Anterior cingulate cortex (tissue), 58 donors: ENCODE measurements at places on chromosomes 3 and 15.
A peak's percentile ranks its signal among the peaks of the same experiment; 100 is the strongest.

GRCh38 chr3:23519314-23520208 lies 286.2 kb upstream of the UBE2E1 start:
- DNase-seq, result no peak

DNA sequence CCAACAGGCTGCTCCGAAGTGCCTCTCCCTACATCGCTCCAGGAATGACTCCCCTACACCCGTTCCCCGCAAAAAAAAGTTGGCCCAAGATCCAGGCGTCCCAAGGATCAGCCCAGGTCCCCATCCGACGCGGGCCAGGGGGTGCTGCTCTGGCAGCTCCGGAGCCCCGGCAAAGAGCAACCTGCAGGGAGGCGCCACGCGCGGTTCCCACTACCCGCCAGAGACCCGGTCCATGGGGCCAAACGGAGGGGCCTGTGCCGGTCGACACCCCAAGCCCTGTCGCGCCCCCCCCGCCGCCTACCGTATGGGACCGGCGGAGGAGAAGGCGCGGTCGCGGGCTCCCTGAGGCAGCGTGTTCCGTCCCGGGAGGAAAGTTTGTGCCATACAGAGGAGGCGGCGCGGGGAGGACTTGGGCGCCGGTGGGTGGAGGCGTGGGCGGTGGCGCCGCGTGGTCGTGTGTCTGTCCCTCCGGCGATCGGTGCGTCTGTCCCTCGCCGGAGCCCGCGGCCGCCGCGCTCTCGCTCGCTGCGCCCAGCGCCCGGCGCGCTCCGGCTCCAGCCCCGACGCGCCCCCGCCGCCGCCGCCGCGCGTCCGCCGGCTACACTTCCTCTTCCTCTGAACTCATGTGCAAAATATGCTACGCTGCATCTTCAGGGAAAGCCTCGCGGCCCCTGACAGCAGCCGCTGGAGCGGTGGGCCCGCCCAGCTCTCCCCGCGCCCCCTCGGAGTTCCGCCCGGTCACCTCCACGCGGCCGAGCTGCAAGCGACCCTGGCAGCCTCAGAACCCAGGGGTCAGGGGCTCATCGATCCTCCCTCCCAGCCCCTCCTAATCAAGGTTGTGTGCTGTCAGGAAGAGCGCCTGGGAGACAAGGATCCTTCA lies at the start of gene RFTN1:
RFTN1 (minus strand) TSS at position 559 of the 880 bp plus-strand sequence. CDS start 19,830 bp downstream, outside the sequence.
- DNase-seq, result no peak

GRCh38 chr3:138366006-138366759 lies 17.8 kb downstream of the MRAS start:
- no peak for DNase-seq

- no peak for DNase-seq
These were observed 12.4 kb downstream of the QRICH1 start for GRCh38 chr3:49081429-49081828.

DNA sequence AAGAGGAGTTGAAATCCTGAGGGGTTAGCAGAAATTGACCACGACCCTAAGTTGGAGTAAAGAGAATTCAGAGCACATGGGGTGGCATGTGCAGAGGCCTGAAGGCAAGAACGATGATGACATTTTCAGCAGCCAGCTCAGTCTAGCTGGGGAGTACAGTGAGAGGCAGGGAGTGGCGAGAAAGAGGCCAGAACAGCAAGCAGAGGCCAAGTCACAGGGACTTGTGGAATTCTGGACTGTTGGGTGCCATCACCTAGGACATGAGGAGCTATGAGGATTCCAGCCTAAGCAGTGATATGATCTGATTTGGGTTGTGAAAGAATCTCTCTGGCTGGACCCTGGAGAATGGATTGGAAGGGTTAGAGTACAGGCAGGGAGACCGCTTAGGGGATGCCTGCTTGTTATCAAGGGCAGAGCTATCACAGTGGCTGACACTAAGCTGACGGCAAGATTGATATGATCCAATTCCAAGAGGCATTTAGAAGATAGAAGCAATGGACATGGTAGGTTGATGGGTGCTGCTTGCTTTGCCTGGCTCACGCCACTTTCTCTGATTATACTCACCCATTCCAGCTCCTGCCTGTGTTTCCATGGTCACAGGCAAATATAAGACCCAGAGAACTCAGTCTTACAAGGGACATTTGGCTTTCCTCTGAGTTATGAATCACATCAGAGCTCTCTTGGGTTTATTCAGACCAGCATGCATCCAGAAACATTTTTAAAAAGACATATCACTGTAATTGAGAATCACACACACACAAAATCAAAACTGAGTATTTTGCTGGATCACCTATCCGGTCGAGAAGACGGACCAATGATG lies 66.4 kb downstream of the LRTM1 start:
- no peak for DNase-seq

- no peak for DNase-seq
These were observed 1.1 kb upstream of the SETD5 start for GRCh38 chr3:9396301-9396631.

- DNase-seq, result no peak
These were observed 91.6 kb downstream of the PLD1 start for GRCh38 chr3:171718493-171719185.

DNA sequence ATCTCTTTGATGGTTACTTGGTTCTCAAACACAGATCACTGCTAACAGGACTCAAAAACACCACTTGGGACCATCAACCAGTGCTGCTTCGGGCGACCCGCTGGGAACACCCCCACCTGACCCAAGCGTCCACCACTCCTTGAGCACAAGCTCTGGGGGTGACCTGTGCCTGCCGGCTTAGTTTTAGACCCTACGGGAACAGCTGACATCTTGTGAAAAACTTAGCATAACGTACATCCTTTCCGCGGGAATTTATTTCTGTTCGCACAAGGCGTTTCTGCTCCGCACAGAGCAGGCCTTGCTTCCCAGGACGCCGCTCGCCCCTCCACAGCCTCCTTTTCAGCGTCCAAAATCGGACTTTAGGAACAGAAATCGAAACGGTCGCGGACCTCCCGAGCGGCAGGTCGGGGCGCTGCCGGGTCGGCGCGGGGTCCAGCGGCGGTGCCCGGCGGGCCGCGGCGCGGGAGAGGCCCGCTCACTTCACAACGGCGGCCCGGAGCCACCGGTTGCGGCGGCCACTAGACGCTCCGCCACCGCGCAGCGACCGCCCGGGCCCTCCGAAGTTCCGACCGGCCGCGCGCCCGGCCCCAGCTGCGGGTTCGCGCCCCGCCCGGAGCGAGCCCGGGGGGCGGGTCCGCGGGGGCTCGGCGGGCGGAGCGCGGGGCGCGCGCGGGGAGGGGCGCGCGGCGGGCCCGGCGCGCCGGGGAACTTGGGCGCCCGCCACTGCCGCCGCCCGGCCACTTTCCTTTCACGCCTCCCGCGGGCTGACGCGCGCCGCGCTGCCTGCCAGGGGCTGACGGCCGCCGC lies 959 bp downstream of the SFMBT1 start:
- peak; percentile 44 for DNase-seq

DNA sequence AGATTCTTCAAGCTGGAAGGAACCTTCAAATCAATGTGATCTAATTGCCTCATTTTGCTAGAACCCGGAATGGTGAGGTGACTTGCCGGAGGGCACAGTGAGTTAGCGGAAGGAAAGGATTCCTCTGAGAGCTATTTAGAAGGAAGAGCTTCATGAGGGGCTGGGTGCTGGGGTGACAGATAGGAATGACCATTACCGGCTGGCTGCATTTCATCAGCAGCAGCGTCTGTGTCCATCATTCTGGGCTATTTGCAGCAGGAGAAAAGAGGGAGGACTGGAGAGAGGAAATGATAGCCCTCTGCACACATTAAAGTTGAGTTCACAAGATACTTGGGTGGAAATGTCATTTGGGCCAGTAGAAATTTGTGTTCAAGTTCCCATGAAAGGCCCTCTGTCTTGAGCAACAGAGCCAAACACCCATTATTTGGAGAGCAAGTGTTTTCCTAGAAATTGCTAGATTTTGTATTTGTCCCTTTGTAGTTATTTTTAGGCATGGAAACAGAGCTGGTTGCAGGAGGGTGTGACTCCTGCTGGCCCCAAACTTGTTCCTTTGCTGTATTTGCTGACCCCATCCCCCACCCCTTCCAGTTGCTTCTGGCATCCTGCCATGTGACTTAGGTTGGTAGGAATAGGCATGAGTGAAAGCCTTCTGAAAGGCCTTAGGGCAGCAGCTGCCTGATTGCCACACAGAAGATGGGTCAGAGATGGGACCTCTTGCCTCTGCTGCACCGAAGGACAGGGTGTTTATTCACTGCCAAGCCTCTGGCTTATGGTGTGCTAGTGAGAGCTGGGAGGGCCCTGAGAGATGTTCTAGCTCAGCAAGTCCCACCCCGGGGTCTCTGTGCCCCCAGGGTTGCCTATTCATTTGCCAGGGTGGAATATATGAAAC lies 87.5 kb upstream of the PLXNA1 start:
- no peak for DNase-seq

DNA sequence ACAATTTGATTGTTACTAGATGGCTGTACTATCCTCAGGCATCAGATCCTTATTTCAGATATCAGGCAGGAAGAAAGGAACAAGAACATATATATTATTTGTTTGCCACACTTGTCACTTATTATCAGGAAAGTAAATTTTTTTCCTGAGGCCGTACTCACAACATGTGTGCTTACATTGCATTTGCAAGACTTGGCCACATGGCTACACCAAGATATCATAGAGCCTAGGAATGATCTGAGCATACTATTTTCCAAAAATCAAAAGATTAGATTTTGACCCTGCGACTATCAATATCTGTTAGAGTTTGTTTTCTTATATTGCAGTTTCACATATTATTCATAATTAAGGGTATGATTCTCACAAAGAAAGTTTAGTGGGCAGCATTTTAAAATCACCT lies 426.2 kb upstream of the BCHE start:
- DNase-seq, result no peak

DNA sequence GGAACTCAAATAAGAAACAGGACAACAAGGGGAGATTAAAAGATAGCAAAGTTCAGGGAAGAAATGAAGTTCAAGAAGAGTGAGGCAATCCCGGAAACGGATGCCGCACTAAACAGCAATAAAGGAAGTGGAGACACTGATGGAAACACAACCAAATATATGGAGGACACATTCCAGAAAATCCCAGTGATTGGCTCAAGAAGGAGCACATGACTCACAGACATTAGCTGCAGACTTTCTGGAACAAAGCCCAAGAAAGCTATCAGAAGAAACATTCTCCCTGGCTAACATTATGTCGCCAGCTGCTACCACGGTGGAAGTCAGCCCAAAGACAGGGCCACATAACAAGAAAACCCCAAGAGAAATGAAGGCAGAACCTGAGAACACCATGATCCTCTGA lies 18.1 kb upstream of the VGLL4 start:
- no peak for DNase-seq

- DNase-seq, result no peak
These were observed 292.7 kb upstream of the PROK2 start for GRCh38 chr3:72077473-72078259.

GRCh38 chr3:29936766-29937165 lies 655.9 kb downstream of the RBMS3 start:
- DNase-seq, result no peak

DNA sequence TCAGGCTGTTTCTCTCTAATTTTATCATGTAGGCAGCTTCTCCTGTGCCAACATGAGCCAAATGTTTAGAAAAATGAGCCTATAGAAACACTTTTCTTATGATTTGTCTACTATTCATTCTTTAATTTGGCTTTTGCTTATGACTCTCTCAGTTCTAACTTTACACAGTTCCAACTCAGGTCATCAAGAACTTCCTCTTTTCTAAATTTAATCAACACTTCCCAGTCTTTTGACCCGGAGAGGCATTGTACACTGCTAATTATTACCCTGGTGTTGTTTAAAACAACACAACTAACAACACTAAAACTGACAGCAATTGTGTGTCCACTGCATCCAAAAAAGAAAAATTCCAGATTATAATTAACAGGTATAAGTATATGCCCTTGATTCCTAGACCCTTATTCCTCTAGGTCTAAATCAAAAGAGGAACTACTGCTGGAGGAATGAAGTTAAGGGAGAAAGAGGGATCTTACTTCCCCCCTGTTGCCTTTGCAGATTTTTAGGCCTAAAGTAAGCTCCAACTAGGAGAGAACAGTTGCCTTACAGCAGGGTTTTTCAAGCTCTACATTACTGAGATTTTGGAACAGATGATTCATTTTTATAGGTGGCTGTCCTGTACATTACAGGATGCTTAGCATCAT lies 332.2 kb upstream of the GOLIM4 start:
- DNase-seq, result no peak

GRCh38 chr3:171001957-171002694 lies 24.4 kb downstream of the SLC2A2 start:
- no peak for DNase-seq

GRCh38 chr15:38307861-38308641 lies 55.4 kb downstream of the SPRED1 start:
- no peak for DNase-seq

GRCh38 chr15:85642693-85643066 lies 152.0 kb downstream of the KLHL25 start:
- DNase-seq, result no peak

DNA sequence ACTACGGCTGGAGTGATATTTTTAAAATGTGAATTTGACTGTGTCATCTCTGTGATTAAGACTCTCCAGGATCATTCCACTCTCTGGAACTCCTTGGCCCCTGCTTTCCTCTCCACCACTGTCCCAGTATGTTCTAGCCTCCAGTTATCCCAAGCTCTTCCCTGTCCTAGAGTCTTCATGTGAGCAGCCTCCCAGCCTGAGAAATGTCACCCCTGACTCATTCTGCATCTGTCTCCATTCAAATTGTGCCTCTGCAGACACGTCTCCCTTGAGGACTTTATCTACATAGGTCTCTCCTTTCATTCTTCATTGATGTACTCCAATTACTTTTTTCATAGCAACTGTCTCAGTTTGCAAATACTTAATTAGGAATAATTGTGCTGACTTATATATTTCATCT lies 317.7 kb upstream of the ADAMTS9 start:
- no peak for DNase-seq

GRCh38 chr3:120100711-120101110 lies 6.5 kb upstream of the GSK3B start:
- DNase-seq, result no peak

DNA sequence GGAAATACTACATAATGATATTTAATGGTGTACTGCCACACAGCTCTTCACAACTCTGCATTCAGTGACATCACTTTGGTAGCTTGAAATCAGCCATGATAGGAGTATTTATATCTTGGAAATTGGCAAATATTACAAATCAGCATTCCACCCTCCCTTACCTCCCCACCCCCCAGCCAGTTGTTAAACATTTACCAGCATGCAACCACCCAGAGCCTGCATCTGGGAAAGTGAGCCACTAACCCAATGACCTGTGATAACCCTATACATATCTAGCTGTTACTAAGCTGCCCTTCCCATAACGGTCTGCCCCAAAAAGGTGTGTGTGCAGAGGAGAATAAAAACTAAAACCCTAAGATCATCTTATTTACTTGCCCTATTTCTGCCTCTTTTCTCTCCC lies 44.6 kb upstream of the SATB1 start:
- DNase-seq, result no peak

- no peak for DNase-seq
These were observed 13.7 kb downstream of the MAP1A start for GRCh38 chr15:43531018-43531670.
